ENCODE measurements at places on chromosomes 3 and 15. TPM values are rescaled to one million over a fixed set of nuclear protein-coding genes. Genes with fewer than 3 reads are reported as not detected.

The CCNB2 gene
- 97.0 TPM for total RNA-seq

DNA sequence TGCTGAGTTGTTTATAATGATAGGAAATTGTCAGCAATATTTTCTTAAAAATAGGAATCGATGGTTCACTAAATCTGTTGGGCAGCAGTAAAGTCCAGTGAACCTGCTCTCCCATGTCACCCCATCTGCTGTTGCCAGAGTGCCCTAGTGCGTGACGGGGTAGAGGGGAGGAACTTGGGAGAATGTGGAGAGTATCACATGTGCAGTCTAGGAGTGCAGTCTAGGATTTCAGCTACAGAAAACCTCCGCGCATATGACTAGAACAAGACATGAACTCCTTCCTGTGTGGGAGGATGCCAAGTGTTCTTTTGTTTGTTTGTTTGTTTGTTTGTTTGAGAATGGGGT is 74.6 kb upstream of the ACAD9 start:
- DNase-seq: no peak

DNA sequence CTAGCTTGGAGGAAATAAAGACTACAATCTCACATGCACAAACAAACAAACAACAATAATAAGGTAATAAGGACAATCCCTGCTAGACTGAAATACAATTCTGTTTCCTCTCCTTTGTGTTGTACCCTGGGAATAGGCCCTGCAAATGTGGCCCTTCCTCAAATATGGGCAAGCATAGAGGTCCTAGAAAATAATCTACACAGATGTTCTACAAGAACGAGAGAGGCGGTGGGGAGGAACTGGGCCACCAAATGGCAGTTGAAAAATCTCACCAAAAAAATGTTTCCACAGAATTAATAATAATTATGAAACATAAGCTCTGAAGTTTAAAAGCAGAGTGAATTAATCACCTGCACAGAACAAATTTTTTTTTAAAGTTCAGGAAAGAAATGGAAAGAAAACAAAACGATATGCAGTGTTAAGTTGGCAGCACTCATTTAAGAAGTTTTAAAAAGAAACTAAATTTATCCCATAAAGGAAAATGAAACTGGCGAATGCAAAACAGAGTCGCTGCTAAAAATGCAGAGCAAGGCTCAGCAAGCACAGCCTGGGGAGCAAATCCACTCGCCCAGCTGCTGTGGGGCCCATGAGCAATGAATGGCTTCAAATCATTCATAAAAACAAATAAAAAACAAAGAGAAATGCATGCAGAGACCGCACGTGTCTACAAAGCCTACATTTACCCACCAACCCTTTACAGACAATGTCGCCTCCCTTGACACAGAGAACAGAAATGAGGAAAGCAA is 475.4 kb downstream of the OCA2 start:
- no peak for DNase-seq

The REC114 gene
- not detected for total RNA-seq

GRCh38 chr15:69265347-69265955 is 33.3 kb upstream of the PAQR5 start:
- DNase-seq: no peak

All from activated CD8-positive, alpha-beta memory T cell treated with anti-CD3 and anti-CD28 coated beads, Interleukin-2, amount 10 ng/mL, durations not matched to agents 7 days and 5 days (primary cell).